Kidney (tissue), 22 donors: ENCODE measurements at places on chromosomes 16 and 17.

DNA sequence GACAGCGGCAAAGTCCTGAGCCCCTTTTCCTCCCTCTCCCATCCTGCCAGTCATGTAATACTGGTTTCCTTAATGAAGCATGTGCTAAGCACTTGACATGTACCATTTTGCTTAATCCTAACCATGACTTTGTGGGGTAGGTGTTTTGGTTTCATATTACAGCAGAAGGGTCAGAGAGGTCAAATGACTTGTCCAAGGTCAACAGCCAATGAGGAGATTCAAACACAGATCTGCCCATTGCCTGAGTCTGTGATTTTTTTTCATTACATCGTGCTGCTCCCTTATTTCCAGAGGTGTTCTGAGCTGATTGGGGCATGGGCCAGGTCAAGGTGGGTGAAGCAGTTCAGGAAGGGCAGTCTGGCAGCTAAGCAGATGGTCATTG, 17.6 kb upstream of the PHF12 start:
- DNase-seq, result no peak

- DNase-seq, result no peak
Measured at GRCh38 chr17:65061646-65062045, 5.1 kb upstream of the GNA13 start.

- DNase-seq, result no peak
Measured at GRCh38 chr17:82527898-82528297, 8.4 kb downstream of the FOXK2 start.

- DNase-seq, result peak; percentile 14
Measured at GRCh38 chr16:28977703-28978662, 3.4 kb downstream of the SPNS1 start.

DNA sequence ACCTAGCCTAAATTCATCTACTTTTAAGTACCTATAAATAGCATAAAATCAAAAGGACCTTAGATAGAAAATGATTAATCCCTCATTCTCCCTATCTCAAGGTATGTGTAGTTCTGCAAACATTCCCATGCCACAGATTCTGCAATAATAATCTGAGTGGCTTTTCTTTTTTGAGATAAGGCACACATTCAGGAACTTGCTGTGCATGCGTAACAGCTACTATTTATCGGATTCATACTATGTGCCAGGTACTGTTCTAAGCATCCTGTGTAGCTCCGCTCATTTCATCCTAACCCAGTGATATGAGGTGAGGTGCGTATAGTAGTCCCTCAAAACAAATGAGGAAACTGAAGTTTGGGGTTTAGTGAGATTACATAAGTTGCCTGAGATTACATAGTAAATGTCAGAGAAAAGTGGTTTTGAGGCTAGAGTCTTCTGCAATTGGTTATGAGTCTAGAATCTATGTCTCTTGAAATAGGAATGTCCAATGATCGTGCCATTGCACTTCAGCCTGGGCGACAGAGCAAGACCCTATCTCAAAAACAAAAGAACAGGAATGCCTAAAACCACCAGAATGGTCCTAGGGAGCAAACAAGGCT, 2.0 kb upstream of the ZNF263 start:
- no peak for DNase-seq

DNA sequence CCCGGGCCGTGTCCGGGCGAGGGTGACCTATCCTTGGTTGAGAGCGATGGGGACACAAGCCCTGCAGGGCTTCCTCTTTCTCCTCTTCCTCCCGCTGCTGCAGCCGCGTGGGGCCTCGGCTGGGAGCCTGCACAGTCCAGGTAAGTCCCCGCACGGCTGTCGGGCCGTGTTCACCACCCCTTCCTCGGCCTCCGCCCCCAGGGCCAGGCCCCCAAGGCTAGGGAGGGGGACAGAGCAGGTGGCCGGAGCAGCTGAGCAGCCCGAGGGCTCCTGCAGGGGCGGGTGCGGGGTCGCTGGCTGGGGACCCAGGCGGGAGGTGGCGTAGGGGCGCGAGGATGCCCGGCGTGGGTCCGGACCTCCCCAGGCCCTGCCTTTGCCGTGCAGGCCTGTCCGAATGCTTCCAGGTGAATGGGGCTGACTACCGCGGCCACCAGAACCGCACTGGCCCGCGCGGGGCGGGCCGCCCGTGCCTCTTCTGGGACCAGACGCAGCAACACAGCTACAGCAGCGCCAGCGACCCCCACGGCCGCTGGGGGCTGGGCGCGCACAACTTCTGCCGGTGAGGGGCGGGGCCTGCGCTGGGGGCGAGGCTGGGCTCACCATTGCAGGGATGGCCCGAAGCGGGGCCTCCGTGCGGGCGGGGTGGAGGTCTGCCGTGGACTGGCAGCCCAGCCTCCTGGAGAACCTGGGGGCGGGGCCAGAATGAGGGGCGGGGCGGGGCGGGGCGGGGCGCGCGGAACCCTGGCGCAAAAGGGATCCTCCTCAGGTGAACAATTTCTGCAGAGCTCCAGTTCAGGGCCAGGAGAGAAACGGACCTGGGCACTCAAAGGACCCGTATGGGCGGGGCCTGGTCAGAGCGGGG, 631 bp downstream of the KREMEN2 start:
- peak; percentile 81 for DNase-seq

DNA sequence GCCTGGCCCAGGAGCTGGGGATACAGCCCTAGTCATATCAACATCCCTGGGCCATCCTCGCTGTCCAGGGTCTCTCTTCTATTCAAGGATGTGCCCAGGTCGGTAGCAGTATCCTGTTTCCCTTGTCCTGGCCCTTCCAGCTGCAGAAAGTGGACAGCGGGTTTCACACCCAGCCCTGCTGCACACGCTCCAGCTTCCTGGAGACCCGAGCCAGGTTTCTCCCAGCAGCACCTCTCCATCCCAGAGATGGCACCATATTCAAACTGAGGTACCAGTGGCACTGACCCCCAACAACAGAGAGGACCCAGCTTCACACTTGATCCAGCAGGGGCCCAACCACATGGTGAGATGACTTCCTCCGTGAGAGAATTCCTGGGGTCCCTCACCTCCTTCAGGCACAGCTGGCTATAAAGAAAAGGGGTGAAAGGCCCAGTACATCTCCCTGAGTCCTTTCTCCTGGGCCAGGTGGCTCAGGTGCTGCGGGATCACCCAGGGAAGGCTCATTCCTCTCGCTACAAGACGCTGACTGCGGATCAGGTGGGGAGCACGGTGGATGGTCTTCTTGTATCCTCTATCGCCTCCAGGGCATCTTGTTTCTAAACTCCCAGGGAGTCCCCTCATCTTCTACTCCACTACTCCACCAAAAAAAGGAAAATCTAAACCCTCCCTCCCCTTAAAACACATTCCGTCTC, 1.4 kb downstream of the CUEDC1 start:
- DNase-seq, result no peak

- DNase-seq, result peak; percentile 10
Measured at GRCh38 chr16:15897834-15898254, 9.4 kb upstream of the CEP20 start.

DNA sequence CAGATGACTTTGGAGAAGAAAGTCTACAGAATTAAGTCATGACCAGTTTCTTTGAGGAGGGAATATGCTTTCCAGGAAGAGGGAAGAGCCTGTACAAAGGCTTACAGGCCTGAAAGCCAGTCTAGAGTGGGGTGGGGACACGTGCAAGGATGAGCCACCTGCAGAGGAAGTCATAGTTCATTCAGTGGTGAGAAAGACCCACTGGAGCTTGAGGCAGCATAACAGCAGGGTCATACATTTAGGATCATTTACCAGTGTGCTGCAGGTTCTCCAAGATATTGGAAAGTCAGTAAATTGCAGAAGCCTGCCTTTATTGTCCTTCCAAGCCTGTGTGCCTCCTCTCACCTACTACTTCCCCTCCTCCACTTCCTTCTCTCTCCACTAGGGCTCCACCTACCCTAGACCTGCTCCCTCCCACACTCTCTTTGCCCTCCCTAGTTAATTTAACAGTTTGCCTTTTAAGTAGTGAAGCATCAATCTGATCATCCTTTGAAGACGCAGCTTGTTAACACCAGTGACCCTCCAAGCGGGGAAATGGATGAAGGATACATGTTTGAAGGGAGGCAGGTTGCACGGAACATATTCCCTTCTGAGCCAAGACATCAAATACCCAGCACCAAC, 40.2 kb downstream of the CDRT15 start:
- no peak for DNase-seq

DNA sequence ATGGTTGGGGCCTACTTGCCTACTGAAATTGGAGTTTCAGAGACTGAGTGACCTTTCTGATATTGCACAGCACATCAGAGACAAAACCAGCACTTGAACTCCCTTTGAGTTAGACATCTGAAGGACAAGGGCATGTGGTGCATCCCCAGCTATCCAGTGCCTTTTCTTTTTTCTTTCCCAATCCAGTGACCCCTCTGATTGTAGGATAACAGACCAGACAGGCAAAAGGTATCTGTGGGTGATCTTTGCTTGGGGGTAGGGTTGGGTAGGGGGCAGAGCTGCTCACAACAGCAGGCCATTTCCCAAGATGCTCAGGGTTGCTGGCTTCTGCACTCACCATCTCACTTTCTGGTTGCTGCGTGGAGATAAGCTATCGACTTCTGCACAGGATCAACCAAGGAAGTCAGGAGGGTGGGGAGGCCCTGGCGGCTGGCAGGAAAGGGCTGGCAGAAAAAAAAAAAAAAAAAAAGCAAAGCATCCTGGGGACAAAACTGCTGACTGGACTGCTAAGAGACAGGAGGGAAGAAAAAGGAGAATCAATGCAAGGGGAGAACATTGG, 42.2 kb downstream of the HOXB1 start:
- DNase-seq, result no peak

DNA sequence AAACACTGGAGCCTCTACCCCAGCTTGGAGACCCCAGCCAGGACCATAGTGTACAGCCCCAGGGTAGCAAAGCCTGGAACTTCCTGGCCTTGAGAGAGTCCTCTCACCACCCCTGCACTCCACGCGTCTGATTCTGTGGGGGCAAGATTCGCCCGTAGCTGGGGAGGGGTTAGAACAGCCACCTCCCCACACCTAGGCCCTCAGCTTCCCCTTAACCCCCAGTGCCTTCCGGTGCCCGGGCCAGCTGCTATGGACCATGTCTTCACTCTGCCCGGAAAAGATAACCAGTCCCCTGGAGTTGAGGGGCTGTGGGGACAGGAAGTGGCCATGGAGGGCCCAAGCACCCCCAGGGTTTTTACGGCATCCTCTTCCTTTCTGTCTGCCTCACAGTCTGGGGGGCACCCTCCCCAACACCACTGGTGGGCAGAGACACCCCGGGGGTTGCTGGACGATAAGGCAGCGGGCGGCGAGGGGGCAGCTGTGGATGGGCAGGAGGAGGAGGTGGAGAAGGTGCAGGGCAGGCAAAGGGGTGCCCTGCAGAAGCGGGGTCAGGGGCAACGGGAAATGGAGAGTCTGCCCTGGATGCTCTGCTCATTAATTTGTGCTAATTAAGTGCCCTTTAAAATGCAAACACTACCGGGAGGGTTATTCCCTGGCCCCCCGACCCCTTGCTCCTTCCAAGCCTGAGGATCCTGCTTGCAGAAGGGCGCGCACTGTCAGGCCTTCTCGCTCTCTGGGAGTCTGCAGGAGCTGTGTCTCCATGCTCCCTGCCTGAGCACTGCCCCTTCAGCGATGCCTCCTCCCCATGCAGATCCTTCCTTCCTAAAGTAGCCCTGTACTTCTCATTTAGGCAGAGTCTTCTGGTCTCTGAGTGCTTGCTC, 2.4 kb downstream of the PRSS27 start:
- no peak for DNase-seq

GRCh38 chr17:48612854-48613691, 2.0 kb downstream of the HOXB8 start:
- DNase-seq, result peak; percentile 79

GRCh38 chr16:81517629-81518438, 73.2 kb downstream of the CMIP start:
- no peak for DNase-seq

DNA sequence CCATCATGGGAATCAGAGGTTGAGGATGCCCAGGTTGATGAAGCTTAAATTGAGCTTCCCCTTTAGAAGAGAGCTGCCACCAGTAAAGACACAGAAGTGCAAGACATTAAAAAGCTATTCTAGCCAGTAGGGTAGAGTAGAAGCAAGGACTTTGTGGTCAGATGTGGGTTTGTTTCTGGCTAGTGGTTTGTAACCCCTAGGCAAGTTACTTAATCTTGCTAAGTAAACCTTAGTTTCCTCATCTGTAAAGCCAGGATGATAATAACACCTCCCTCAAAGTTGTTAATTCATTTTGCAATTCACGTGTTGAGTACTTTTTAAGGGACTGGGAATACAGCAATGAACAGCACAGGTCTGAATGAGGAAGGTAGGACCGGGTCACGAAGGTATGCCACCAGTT, 3.6 kb downstream of the SNTB2 start:
- no peak for DNase-seq

DNA sequence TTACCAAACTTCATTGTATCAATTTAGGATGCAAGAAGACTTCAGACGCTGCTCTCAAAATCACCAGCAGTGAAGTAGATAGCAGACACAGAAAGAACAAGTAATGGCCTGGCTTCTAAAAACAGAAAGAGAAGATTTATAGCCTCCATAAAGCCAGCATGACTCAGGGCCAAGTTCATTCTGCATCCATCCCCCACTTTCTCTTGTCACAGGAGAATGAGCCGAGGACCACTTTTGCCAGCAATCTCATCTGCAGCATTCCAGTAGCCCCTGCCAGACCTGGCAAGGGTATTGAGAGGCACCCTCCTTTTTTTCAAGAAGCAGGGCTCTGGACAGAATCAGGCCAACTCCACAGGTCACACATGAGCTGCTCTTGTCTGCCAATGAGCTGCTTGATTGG, 355.4 kb upstream of the SOX9 start:
- DNase-seq, result no peak

DNA sequence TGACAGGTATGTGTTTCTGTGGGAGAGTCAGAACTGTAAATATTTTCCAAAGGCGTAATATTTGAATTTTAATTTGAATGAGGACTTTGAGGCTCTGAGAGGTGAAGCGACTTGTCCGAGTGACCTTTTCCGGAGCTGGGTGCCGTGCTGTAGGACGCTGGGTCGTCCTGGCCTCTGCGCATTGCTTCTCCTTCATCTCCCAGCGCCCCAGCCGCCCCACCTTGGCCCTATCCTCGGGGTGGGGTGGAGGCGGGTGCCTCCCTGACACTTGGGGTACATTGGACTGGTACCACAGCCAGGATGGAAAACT, 147.8 kb downstream of the SPECC1 start:
- peak; percentile 54 for DNase-seq

DNA sequence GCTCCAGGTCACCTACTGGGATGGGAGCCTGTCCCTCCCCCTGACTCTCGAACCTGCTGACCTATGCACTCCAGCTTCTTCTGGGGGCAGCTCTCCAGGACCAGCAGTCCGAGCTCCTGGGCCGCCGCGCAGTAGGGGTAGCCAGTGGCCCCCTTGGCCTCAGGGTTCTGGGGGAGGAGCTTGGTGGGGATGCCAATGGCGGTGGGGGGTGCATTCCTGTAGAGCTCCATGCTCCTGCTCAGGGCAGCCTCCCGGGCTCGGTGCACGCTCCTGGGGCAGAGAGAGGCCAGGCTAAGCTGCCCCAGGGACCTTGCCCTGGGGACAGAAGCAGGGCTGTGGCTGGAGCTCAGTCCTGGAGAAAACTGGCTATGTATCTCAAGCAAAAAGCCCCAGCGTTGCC, 7.7 kb upstream of the SPATA2L start:
- no peak for DNase-seq

DNA sequence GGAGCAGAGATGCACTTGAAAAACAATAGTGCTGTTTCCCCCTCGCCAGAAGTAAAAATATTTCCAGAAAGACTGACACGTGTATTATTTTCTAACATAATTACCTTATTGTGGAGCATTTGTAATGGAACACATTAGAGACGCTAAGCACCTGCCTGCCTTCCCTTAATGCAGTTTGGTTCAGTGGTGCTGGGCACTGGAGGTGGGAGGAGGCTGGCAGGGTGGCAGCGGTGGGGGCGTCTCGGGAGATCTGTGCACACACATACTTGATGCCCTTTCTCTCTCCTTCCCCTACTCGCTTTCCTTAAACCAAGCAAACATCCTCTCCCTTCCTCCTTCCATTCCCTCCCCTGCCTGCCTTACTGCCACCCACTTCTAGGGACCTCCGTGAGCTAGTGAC, 156.6 kb upstream of the SDK2 start:
- DNase-seq, result no peak
